ENCODE measurements at places on chromosomes 12 and 14. TPM values are rescaled to one million over a fixed set of nuclear protein-coding genes. Genes with fewer than 3 reads are reported as not detected.

The TBX5 gene
- not detected for total RNA-seq

The KRT83 gene
- total RNA-seq = 7.2 TPM

The ANP32D gene
- not detected for total RNA-seq

The SIX6 gene
- total RNA-seq = not detected

The PPP4R3A gene
- 75.2 TPM for total RNA-seq

The BICDL1 gene
- 4.7 TPM for total RNA-seq

All from A549 treated with GW870086 at 1 μM for 4 hours (cell line).